ENCODE measurements at places on chromosomes 6 and 20.

- no peak for DNase-seq
Observed at GRCh38 chr20:40930561-40930960, 98.1 kb upstream of the TOP1 start.

GRCh38 chr20:59124296-59125029 lies 39.2 kb upstream of the ZNF831 start:
- DNase-seq = no peak

DNA sequence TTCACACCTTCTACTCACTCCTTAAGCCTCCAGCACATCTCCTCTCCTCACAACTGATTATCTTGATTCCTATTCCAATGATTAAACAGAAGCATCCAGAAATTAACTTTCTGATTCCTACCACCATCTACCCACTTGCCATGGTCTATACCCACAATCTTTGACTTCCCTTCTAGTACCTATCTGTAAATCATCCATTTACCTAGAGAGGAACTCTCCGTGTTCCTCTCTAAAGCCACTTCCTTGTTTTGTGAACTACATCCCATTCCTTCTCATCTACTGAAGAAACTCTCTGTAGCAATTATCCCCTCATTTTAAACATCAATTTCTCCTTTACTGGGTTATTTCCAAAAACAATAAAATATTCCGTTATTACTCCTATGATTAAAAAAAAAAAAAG lies 167.3 kb downstream of the ARHGAP18 start:
- DNase-seq = no peak

GRCh38 chr20:47353692-47354463 lies 2.6 kb downstream of the ZMYND8 start:
- no peak for DNase-seq

DNA sequence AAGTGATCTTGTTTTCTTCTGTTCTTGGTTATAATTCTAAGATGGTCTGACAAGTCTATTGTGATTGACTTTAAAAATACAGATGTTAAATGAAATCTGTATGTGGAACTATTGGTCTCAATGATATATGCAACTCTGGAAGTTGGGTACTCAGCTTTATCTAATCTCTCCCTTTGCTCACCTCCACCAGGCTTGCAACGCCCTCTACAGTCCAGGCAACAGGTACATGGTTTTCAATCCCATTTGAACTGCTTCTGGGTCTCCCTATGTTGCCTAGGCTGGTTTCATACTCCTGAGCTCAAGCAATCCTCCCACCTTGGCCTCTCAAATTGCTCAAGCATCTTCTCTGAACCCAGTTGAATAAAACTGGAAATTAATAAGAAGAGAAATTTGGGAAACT lies 25.6 kb upstream of the HLA-DQB1 start:
- DNase-seq = no peak

- no peak for DNase-seq
Observed at GRCh38 chr6:18269253-18269652, 4.9 kb upstream of the DEK start.

DNA sequence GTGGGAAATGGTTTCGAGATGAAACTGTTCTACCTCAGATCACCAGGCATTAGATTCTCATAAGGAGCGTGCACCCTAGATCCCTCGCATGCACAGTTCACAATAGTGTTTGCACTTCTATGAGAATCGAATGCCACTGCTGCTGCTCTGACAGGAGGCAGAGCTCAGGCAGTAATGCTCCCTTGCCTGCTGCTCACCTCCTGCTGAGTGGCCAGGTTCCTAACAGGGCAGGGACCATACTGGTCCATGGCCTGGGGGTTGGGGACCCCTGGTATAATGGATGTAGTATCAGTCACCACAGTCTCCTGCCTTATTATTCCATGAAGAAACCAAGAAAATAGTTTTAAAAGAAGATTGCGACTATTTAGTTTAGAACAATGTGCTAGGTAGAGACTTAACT lies 127.5 kb downstream of the BCKDHB start:
- DNase-seq = no peak

DNA sequence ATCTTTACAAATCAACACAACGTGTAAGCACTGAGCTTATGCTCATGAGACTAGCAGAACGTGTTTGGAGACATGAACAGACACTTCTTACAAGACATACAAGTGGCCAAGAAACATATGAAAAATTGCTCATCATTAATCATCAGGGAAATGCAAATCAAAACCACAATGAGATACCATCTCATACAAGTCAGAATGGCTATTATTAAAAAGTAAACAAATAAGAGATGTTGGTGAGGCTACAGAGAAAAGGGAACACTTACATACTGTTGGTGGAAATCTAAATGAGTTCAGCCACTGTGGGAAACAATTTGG lies 327.9 kb upstream of the SOX4 start:
- no peak for DNase-seq

DNA sequence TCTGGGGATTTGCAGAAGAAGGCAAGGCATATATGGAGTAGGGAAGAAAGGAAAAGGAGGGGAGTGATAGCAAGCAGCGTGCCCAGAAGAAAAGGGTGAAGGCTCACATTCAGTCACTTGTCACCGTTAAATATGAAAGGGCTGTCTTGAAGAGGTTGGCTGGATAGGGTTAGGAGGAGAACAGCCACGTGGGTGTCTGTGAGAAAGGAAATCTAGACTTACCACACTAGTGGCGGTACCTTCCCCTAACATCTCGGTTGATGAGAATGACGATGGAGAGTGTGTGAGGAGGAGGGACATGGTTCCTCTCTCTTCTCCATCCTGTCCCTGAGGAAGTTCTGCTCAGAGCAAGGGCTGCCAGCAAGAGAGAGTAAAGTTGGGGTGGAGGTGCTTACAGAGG lies 74.3 kb upstream of the CCN6 start:
- DNase-seq = no peak

DNA sequence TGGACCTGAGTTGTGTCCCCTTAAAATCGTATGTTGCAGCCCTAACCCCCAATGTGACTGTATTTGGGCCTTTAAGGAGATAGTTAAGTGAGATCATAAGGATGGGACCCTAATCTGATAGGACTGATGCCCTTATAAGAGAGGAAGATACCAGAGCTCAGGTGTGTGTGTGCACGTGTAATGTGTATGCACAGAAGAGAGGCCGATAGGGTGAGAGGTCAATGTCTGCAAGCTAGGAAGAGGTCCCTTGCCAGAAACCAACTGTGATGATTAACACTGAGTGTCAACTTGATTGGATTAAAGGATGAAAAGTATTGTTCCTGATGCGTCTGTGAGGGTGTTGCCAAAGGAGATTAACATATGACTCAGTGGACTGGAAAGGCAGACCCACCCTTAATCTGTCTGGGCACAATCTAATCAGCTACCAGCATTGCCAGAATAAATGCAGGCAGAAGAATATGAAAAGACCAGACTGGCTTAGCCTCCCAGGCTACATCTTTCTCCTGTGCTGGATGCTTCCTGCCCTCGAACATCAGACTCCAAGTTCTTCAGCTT lies 299.8 kb downstream of the LRFN2 start:
- DNase-seq = no peak

- no peak for DNase-seq
Observed at GRCh38 chr6:31180500-31180899, 10.0 kb upstream of the POU5F1 start.

GRCh38 chr20:36219671-36220220 lies 16.5 kb upstream of the AAR2 start:
- DNase-seq = no peak

DNA sequence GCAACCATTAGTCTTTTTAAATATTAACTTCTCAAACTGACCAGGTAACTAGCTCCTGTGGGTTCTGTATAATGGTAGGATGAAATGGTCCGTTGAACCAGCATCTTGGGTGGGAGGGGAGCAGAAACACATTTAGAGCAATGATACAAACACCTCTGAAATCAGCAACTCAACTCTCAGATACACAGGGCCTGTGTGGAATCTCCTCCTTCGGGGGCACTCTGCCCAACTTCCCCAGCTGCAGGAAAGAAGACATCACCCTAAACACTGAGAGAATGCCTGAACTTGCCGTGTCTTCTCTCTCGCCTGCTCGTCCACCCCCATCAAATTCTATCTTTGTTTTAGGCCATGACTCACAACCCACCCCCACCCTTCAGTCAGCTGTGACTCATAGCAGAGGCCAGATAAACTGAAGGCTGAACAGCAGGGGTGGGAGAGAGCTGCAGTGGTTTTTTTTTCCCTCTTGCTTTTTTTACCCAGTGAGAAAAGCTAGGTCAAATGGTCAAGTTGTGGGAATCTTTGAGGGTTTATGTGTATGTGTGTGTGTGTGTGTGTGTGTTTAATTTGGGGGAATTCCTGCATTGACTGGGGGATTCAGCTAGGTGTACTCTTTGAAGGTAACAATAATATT lies 593.4 kb upstream of the JAG1 start:
- no peak for DNase-seq

DNA sequence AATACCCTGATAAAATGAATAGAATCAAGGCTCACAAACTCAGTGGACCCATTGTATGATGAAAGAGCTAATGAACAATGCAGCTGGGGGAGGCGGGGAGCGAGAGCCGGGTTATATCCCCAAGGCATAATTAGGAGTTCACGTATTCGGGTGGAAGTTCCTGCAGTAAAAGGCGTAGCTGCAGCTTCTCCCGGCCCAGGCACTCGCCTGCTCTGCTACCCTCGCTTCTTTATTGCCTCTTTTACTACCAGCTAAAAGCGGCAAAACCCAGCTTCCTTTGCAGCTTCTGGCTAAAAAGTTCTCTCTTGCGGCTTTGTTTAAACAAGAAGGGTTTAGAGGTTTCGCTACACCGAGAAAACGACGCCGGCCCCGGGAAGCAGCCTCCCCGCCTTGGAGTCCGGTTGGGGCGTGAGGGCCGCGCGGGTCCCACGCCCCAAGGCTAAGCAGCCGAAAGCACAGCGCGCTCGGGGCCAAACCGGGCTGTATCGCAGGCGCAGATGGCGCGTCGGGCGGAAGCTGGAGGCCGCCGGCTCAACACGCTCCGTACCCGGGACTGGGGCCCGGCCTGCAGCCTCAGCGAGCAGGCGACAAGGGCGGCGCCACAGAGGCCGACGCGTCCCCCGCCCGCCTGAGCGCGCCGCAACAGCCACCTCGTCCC lies 1.6 kb downstream of the ZBTB2 start:
- DNase-seq = no peak

DNA sequence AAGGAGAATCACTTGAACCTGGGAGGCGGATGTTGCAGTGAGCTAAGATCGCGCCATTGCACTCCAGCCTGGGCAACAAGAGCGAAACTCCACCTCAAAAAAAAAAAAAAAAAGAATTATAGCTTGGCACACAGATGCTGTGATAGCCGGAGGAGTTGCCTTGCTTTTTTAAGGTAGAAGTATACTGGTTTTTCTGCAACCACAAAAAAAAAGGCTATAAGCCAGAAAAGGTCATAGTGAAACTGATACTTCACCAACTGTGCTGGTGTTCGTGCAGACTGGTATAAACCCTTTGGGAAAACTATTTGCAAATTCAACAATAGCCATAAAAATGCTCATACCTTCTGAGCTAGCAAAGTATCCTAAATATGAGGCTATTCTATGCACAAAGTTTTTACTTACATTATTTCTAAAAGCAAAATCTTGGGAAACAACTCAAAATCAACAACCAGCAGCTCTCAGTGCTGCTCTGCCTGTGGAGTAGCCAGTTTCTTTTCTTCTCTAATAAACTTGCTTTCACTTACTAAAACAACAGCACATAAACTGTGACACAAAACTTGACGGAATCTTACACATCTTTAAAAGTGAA lies 44.0 kb downstream of the B4GALT5 start:
- no peak for DNase-seq

GRCh38 chr6:16511040-16511660 lies 250.1 kb downstream of the ATXN1 start:
- DNase-seq = no peak

Data from cortex of kidney (tissue), 1 donor.